ENCODE measurements at places on chromosomes 3 and 15.

GRCh38 chr3:159787178-159787574 lies 201.5 kb upstream of the IL12A start:
- no peak for DNase-seq

DNA sequence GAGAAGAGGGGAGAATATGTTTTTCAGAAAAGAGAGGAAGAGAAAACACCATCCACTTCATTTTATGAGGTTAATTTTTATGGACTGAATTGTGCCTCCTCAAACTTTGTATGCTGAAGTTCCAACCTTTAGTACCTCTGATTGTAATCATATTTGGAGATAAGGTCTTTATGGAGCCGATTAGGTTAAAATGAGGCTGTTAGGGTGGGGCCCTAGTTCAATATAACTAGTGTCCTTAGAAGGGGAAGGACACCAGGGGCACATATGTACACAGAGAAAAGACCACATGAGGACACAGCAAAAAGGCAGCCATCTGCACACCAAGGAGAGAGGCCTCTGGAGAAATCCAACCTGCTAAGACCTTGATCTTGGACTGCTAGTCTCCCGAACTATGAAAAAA lies 38.9 kb upstream of the TCF12 start:
- no peak for DNase-seq

DNA sequence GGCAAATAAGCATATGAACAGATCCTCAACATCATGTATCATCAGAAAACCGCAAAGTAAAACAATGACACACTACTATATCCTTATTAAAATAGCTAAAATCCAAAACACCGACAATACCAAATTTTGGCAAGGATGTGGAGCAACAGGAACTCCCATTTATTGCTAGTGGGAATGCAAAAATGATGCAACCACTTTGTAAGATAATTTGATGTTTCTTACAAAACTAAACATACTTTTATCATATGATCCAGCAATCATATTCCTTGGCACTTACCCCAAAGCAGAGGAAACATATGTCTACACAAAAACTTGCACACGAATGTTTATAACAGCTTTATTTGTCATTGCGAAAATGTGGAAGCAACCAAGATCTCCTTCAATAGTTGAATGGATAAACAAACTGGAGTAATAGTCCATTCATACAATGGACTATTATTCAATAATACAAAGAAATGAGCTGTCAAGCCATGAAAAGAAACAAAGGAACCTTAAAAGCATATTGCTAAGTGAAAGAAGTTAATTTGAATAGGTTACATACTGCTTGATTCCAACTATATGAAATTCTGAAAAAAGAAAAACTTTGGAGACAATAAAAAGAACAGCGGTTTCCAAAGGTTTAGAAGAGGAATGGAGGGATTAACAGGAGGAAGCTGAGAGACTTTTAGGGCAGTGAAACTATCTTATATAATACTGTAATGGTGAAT lies 172.0 kb downstream of the VPS13C start:
- DNase-seq = no peak

DNA sequence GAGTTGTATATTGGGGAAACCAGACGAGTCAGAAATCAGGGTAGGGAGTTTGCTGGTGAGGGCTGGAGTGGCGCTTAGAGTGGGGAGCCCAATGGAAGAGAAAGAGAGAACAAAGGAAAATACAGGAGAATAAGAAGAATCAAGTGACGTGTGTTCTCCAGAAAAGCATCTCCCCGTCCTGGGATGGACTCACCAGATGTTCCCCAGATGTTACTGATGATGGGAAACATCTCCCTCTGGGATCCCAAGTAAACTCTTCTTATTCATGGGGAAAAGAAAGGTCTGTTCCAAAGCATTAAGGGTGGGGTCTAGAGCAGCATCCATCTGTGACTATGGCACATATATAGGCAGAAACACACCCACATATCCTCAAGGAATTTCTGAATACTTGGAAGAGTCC lies 3.0 kb upstream of the CSRNP1 start:
- no peak for DNase-seq

- peak; percentile 1 for DNase-seq
These were observed 311.1 kb downstream of the ZPLD1 start for GRCh38 chr3:102745881-102746280.

DNA sequence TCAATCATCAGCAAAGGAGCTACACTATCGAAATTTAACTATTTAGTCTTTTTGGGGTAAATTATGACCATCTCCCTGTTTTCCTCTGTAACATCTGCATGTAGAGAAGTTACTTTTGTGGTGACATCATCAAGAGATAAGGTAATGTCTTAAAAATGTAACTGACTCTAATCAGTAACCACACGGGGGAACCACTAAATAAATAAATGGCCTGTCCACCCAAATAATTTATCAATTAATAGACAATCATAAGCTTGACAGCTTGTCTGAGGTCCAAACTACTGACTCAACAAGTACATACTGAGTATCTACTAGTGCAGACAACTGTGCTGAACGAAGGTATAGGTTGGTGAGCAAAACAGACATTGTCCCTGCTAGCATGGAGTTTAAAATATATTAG lies 219.3 kb downstream of the SLC9A9 start:
- no peak for DNase-seq

Data from NAMALWA (cell line).